ENCODE measurements at places on chromosomes 4 and X.

- no peak for DNase-seq
Observed at GRCh38 chrX:17788439-17788838, 51.1 kb downstream of the SCML1 start.

- no peak for DNase-seq
Observed at GRCh38 chr4:99763635-99764101, 53.0 kb upstream of the DAPP1 start.

- no peak for DNase-seq
Observed at GRCh38 chr4:42732776-42733175, 75.9 kb upstream of the ATP8A1 start.

GRCh38 chrX:119757979-119758730 lies at the start of gene SOWAHD:
Gene SOWAHD, plus strand, starts transcription at chrX:119758588. Its CDS starts 80 bp downstream, at chrX:119758668.
- DNase-seq: peak; percentile 46

GRCh38 chr4:177405508-177405907 lies 36.7 kb downstream of the AGA start:
- DNase-seq: no peak

DNA sequence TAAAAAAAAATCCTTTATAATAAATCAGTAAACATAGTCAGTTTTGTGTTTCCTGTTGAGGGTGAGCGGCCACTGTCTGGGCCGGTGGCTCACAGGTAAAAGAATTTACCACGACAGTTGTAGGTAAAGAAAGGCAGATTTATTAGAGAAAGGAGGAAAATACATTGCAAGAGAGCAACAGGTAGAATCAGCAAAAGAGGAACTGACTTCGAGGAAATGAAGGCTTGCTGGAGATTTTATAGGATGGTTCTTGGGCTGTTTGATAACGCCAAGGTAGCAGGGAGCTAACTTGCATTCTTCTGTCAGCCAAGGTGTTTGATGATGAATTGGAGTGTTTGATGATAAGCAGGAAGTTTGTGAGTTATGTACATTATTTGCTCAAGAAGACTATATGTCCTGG lies 2.8 kb downstream of the ZNF157 start:
- no peak for DNase-seq

DNA sequence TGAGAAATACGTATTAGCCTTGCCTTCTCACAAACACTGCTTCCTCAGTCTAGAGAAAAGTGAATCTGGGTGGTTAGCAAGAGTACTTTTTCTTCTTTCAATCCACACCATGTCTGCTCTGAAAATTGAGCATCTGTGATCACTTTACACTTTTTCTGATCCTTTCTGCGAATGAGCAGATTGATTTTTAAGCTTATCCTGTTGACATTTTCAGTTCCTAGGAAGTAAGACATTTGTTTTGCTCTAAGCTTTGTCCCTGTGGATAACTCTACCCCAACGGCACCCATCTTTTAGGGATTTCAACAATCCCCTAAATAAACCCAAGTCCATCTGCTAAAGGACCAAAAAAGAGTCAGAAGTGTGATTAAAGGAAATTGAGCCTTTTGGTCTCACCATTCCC lies 487.5 kb downstream of the IQCM start:
- no peak for DNase-seq

- DNase-seq: peak; percentile 73
Observed at GRCh38 chr4:184473499-184474262, 669 bp downstream of the IRF2 start.

DNA sequence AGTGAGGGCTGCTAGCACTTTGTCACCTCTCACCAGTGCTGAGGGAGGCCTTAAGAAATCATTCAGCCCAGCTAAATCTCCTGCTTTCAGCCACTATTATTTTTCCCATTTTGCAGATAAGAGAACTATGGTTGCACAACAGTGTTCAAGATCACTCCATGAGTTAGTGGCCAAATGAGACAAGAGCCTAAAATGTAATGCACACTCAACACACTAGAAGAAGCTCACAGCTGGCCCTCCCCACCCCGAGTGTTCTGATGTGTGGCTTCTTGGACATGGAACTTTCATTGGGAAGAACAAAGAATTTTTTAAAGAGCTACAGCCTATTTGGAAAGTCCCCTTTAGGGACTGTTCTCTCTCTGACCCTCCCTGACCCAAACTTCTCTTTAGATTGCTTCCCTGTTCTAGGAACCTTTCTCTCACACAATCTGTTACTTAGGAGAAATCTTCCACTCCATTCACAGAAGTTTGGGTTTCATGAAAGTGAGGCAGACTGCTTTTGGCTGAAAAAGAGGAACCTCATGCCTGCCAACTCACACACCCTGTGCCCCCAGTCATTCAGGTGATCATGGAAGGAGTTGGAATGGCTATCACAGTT lies 44.0 kb upstream of the CT47C1 start:
- DNase-seq: no peak

DNA sequence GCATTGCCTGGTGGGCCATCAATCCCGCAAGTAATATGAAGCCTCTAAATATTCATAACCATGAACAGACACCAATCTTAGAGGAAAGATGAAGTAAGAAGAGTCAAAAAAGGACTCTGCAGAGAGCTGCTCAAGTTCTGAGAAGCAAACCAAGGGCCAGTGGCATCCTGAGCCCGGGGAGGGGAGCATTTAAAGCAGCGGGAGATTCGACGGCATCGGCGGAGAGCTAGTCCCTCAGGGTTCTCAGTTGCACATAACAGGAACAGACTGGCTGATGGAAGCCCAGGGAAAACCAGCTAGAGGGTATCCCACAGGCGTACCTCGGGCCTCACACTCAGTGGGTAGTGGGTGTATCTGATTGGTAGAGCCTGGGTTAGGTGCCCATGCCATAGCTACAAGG lies 4.9 kb upstream of the PNMA6E start:
- DNase-seq: no peak

- no peak for DNase-seq
Observed at GRCh38 chr4:154562697-154563254, at the start of gene FGB. Gene FGB, plus strand, starts transcription at chr4:154563011. Its CDS starts 8 bp downstream, at chr4:154563019.

- DNase-seq: no peak
Observed at GRCh38 chr4:40995850-40996249, 218.5 kb downstream of the APBB2 start.

DNA sequence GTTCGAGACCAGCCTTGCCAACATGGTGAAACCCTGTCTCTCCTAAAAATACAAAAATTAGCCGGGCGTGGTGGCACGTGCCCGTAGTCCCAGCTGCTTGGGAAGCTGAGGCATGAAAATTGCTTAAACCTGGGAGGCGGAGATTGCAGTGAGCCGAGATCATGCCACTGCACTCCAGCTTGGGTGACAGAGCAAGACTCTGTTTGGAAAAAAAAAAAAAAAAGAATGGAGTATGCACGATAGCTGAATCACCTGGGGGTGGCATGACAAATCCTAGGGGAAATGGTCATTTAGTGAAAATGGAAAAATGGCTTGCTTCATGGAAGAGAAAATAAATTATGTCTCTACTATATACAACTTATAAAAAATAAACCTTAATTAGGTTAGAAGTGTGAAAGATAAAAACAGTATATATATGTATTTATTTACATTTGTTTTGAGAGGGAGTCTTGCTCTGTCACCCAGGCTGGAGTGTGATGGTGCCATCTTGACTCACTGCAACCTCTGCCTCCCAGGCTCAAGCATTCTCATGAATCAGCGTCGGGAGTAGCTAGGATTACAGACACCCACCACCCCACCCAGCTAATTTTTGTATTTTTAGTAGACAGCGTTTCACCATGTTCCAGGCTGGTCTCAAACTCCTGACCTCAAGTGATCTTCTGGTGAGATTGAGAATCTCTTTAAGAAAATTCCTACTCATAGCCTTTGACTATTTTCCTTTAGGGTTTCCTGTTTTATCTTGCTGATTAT lies 19.3 kb upstream of the ING2 start:
- no peak for DNase-seq

DNA sequence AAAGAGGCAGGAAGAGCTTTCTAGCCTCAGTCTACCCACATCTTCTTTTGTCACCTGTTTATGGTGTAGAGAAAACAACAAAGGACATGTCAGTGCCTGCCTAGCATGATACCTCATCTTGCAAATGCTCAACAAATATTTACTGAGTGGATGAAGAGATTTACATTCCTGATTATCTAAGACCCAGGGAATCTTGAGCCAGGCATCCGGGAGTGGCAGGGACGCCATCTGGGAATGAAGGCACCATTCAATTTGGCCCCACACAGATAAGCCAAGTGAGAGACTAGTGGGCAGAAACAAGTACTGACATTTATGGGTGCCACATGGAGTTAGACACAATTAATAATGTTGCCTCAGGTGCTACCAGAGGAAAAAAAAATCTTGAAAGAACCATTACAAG lies 36.8 kb upstream of the CASK start:
- DNase-seq: no peak

DNA sequence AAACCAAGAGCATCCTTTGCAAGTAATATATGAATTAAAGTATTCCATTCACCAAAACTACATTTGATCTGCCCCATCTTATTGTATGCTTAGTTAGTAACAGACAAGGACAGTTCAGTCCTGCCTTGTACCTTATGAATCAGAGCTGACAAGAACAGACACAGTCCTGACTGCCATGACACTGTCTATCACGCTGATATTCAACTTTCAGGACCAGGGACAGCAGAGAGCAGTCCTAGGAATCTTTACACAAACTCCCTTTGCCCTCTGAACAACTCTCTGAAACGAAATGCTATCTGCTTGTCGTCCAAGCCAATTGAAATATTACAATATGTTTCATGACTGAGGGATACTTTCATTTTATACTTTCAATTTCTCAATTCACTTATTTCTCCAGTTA lies 268.6 kb upstream of the VCX start:
- DNase-seq: no peak

GRCh38 chr4:118141240-118141639 lies 107.0 kb downstream of the NDST3 start:
- DNase-seq: no peak

- DNase-seq: no peak
Observed at GRCh38 chr4:11429699-11430045, 978 bp upstream of the HS3ST1 start.

GRCh38 chr4:128711361-128711760 lies 98.1 kb upstream of the JADE1 start:
- no peak for DNase-seq

GRCh38 chrX:15173411-15173810 lies 96.5 kb downstream of the ASB9 start:
- no peak for DNase-seq

- no peak for DNase-seq
Observed at GRCh38 chr4:8312069-8312445, 42.5 kb downstream of the HTRA3 start.

- DNase-seq: no peak
Observed at GRCh38 chr4:18508786-18509185, 487.2 kb upstream of the LCORL start.

DNA sequence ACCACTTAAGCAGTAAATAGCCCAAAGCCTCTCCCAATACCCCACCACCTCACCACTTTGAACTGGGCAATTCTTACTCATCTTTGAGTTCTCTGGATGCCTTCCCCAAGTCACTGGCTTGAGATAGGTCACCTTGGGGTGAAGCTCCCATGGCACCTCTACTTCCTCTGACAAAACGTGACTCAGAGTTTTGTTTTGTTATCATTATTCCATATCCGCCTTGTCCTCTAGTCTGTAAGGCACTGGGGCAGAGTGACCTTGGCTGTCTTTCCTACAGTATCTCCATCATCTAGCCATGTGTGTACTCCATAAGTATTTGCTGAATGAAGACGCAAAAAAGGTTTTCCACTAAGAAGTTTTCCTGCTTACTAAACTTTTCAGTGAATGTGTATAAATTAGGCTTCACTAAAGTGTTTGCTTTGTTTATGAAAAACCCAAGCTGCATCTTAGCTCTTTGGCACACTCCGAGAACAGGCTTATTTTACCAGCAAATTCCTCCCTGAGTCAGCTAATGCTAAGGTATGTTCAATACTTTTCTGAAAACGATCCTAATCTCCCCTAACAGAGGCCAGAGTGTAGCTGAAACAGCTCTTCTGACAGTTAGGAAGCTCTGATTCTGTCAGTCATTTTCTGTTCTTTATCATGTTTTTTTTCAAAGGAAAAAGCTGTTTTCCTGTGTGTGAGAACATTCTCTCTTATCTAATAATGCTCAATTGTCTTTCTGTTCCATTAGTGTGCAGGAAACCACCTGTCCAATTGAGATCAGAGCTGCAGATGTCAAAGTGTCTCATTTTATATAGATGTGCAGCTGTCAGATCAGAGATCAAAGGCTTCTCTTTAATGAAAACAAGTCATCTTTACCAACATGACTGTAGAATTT lies 30.2 kb upstream of the TSPAN5 start:
- peak; percentile 67 for DNase-seq

- no peak for DNase-seq
Observed at GRCh38 chr4:182267048-182267447, 23.8 kb downstream of the TENM3 start.

DNA sequence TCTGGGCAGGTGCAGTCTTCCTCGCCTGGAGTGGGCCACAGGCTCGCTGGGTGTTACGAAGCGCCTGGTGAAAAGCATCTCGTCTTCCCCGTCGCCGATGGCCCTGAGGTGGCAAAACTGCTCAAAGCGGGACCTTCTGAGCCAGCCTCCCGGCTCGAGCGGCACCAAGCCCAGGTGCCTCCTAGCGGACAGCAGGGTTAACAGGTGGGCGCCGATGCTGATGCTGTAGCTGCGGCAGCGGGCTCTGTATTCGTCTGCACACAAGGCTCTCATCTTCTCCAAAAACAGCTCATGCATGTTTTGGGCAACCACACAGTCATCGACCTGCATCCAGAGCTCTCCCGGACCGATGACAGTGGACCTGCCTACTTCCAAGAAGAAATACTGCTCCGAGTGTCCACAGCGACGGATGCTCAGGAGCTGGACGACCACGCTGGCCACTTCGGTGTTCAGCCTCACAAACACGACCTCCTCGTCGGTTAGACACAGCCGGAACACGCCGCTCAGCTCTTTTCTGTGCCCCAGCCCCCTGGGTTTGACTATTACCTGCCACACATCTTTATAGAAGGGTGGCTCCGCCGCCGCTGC lies 1.2 kb downstream of the IRS4 start:
- no peak for DNase-seq

- no peak for DNase-seq
Observed at GRCh38 chr4:13905543-13905942, 278.0 kb upstream of the BOD1L1 start.

GRCh38 chrX:121975671-121976070 lies 928.3 kb downstream of the GLUD2 start:
- DNase-seq: no peak

- DNase-seq: no peak
Observed at GRCh38 chr4:41839916-41840854, 91.7 kb upstream of the PHOX2B start.

DNA sequence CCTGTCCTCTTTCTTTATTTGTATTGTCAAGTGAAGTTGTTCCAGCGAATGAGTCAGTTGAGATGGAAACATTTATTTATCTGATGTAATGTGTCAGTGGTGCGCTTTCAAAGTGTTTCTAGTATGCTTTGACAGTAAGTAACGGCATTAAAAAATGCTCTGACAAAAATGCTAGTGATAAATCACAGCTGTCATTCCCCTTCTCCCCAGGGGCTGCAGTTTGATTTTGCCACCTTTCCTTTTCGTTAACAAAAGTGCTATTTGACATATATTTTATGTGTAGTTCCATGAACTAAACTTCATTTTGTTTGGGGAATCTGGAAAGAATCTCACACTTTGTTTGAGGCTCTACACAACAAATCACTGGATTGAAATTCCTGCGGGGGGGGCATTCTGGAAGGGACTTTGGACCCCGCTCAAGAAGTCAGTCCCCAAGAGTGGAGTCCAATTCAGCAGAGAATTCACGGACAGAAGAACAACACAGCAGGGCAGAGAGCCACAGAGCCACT lies 7.6 kb upstream of the TBC1D19 start:
- no peak for DNase-seq

All from T-helper 1 cell (primary cell).